ENCODE measurements at places on chromosomes 1 and 21.
A peak's percentile ranks its signal among the peaks of the same experiment; 100 is the strongest.

GRCh38 chr1:221743416-221744208 lies 1.7 kb upstream of the DUSP10 start:
- H3K27me3 ChIP-seq, result no peaks in the 10 kb centered on the region
- peak overlapping the region; percentile 75 for H3K4me3 ChIP-seq
- peak overlapping the region; percentile 98 for H3K27ac ChIP-seq
- peaks cover 23% of the 10 kb centered on the region for H3K4me1 ChIP-seq
- DNase-seq, result no peak

DNA sequence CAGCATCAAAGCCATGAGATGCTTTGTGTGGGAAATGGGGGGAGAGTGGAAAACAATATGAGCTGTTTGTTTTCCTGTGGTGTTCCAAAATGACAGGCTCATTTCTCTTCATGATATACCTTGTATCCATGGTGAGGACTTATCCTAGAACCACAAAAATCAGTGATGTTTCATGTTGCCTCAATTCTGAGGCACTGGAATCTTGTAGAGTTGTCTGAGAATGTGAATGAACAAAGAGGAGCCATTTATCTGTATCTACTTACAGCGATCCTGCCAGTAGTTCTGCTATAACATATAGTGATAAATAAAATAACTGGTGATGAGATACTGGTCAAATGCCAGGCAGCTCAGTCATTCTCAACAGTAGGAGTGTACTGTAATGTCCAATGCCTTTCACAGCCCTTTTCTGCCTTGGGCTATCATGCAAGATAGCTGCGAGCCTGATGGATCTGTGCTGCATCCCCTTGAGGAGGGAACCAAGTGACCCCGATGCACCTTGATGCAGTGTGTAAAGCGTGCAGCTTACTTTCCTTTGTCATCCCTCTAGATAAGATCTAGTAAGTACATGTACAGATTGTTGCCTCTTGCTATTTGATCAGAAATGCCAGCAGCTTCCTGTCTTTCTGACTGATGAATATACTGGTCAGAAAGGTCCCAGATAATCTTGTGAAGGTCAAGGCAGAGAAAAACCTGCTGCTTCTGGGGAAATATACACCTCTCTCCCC lies 52.8 kb downstream of the SLC44A3 start:
- no peak for DNase-seq
- H3K4me3 ChIP-seq, result no peak overlapping the region
- no peaks in the 10 kb centered on the region for H3K36me3 ChIP-seq
- H3K4me1 ChIP-seq, result peaks cover 46% of the 10 kb centered on the region
- H3K27me3 ChIP-seq, result no peaks in the 10 kb centered on the region

DNA sequence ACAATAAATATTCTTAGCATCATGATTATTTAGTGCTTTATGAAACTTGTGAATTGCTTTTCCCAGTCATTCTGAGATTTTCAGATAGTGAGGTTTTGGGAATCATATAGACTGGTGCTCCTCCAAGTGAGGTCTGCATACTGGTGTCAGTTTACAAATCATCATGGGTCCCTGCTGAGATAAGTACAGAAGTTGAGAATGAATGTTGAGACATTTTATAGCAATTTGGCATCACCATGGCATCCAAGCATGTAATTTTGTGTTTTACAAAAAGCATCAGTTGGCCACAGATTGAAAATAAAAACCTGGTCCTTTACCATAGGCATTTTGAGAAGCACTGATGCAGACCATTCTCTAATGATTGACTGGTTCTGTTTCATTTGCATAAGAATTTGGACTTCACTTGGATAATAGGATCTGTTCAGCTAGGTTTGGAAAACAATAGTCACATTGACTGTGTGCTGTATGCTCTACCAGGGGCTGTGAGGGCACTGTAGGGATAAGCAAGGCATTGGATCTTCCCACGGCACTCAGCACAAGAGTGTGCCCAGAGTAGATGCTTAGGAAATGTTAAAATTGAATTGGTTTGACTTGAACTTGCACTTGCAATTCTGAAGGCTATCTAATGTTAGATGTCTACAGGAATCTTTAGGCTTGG lies 79.0 kb upstream of the JUN start:
- DNase-seq, result no peak
- H3K27me3 ChIP-seq, result no peaks in the 10 kb centered on the region
- H3K4me3 ChIP-seq, result no peak overlapping the region

DNA sequence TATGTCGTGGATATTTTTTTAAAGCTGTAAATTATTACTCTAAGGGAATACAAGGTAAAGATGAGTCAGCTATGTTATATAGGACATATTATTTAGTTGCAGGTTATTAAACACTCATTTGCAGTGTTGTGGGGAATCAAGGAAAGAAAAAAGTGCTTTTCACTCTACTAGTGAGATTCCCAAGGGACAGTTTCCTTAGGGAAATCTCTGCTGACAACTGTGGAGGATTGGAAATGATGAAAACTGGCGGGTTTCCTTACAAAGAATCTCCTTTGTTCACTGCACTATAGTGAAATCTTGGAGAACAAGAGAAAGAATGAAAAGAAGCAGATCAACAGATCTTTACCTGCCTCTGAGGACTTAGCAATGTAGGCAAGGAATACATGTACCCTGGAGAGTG lies 24.5 kb upstream of the TRIM45 start:
- no peak overlapping the region for H3K27ac ChIP-seq
- no peak for DNase-seq
- H3K4me1 ChIP-seq, result peaks cover 21% of the 10 kb centered on the region
- H3K4me3 ChIP-seq, result no peak overlapping the region
- H3K27me3 ChIP-seq, result no peaks in the 10 kb centered on the region
- H3K36me3 ChIP-seq, result no peaks in the 10 kb centered on the region

- no peaks in the 10 kb centered on the region for H3K27me3 ChIP-seq
- H3K36me3 ChIP-seq, result no peaks in the 10 kb centered on the region
- no peaks in the 10 kb centered on the region for H3K4me1 ChIP-seq
- no peak overlapping the region for H3K4me3 ChIP-seq
- no peak overlapping the region for H3K27ac ChIP-seq
- no peak for DNase-seq
These were observed 391.0 kb downstream of the PTPRC start for GRCh38 chr1:199029855-199030254.

DNA sequence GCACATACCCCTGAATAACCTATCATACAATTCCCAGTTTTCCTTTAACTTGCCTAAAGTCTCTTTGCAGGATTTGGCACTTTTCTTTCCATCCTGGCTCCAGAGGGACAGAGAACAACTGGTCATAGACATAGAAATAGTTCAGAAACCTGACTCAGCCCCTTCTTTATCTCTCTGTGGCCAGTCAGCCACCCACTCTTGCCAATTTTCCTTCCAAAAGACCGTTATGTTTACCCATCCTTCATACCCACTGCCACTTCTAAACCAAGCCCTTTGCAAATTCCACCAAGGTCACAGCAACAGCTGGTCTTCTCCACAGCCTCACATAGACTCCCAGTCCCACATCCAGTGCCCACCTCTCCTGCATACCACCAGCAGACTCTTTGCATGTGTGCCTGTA lies 127.2 kb upstream of the FGGY start:
- H3K27ac ChIP-seq, result no peak overlapping the region
- no peak for DNase-seq
- H3K36me3 ChIP-seq, result no peaks in the 10 kb centered on the region
- H3K4me1 ChIP-seq, result no peaks in the 10 kb centered on the region
- no peaks in the 10 kb centered on the region for H3K27me3 ChIP-seq

GRCh38 chr1:151164732-151165280 lies 896 bp downstream of the LYSMD1 start:
- H3K27ac ChIP-seq, result peak overlapping the region; percentile 88
- no peaks in the 10 kb centered on the region for H3K36me3 ChIP-seq
- H3K4me3 ChIP-seq, result peak overlapping the region; percentile 82
- no peaks in the 10 kb centered on the region for H3K27me3 ChIP-seq
- no peak for DNase-seq

- no peak overlapping the region for H3K27ac ChIP-seq
- no peaks in the 10 kb centered on the region for H3K4me1 ChIP-seq
- no peak overlapping the region for H3K4me3 ChIP-seq
- H3K27me3 ChIP-seq, result no peaks in the 10 kb centered on the region
These were observed 32.2 kb upstream of the RAP1GAP start for GRCh38 chr1:21701401-21701800.

- H3K27ac ChIP-seq, result no peak overlapping the region
- H3K4me1 ChIP-seq, result peaks cover 19% of the 10 kb centered on the region
- DNase-seq, result no peak
- no peaks in the 10 kb centered on the region for H3K27me3 ChIP-seq
- no peak overlapping the region for H3K4me3 ChIP-seq
- H3K36me3 ChIP-seq, result no peaks in the 10 kb centered on the region
These were observed 35.8 kb downstream of the OLFML2B start for GRCh38 chr1:161987872-161988271.

DNA sequence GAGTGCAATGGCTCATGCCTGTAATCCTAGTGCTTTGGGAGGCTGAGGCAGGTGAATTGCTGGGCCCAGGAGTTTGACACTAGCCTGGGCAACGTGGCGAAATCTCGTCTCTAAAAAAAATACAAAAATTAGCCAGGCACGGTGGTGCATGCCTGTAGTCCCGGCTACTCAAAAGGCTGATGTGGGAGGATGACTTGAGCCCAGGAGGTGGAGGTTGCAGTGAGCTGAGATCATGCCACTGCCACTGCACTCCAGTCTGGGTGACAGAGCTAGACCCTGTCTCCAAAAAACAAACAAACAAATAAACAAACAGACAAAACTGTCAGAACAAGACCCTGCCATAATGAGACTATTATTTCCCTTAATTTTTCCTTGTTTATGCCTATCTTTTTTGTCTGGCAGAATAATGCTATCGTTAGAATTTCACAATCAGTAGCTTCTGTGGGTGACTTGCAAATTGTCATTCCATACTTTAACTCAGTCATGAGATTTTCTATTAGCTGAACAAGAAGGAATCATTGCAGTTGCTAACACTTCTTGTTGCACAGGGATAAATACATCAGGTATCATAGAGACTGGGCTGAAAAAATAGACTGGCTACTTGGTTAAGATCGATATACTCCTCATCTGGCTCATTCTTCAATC lies 7.5 kb upstream of the THEM4 start:
- H3K27ac ChIP-seq, result no peak overlapping the region
- H3K4me3 ChIP-seq, result no peak overlapping the region
- no peak for DNase-seq
- no peaks in the 10 kb centered on the region for H3K36me3 ChIP-seq

Measured in vagina (tissue), 2 donors.